ENCODE measurements at places on chromosomes 3 and 15.

- no peak overlapping the region for H3K27ac ChIP-seq
- H3K36me3 ChIP-seq: no peaks in the 10 kb centered on the region
- H3K27me3 ChIP-seq: peaks cover 3% of the 10 kb centered on the region
- no peaks in the 10 kb centered on the region for H3K4me1 ChIP-seq
- H3K4me3 ChIP-seq: no peak overlapping the region
Observed at GRCh38 chr3:55307622-55308021, 179.5 kb downstream of the WNT5A start.

DNA sequence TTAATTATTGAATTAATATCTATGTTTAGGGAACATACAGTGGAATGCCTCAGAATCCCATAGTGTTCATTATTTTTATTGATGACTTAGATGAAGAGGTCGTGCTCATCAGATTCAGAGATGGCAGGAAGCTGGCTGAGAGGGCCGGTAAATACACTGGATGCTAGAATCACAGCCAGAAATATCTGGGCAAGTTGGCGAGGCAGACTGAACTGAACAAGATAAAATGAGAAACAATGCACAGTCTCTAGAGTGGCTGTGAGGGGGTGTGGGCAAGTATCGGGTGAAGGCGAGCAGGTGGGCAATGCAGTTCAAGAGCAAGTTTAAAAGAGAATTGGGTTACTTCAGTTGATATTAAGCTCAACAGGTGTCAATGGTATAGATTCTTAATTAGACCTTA lies 5.9 kb downstream of the DGKG start:
- no peak for DNase-seq
- peaks cover 42% of the 10 kb centered on the region for H3K4me1 ChIP-seq
- no peaks in the 10 kb centered on the region for H3K36me3 ChIP-seq
- H3K4me3 ChIP-seq: no peak overlapping the region

- DNase-seq: no peak
- peaks cover 14% of the 10 kb centered on the region for H3K27me3 ChIP-seq
- H3K4me3 ChIP-seq: no peak overlapping the region
- H3K27ac ChIP-seq: no peak overlapping the region
- H3K4me1 ChIP-seq: no peaks in the 10 kb centered on the region
Observed at GRCh38 chr15:53910236-53910849, 67.9 kb upstream of the UNC13C start.

GRCh38 chr3:12862387-12862786 lies 21.0 kb upstream of the RPL32 start:
- DNase-seq: no peak
- H3K4me3 ChIP-seq: no peak overlapping the region
- no peaks in the 10 kb centered on the region for H3K27me3 ChIP-seq
- H3K27ac ChIP-seq: no peak overlapping the region

DNA sequence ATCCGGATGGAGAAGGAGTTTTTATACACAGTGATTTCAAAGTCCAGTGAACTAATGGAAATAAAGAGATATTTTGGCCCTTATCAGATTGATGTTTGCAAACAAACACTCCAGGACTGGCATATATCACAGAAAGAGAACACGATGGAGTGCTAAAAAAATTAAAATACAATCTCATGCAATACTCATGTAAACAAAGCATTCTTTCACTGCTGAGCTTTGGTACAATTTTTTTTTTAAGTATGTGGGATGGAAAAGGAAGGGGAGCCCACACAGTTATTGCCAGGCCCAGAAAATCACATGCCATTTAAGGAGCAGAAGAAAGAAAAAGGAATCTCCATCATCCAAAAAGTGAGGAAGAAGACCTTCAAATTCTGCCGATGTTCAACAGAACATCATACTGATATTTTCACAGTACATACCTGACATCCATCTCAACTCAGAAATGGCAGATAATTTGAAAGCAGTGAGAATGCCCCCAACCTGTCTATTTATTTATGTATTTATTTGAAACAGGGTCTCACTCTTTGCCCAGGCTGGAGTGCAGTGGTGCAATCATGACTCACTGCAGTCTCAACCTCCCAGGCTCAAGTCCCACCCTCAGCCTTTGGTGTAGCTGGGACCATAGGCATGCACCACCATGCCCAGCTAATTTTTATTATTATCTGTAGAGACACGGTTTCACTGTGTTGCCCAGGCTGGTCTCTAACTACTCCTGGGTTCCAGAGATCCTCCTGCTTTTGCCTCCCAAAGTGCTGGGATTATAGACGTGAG lies 107.5 kb upstream of the SLC2A2 start:
- no peak overlapping the region for H3K4me3 ChIP-seq
- no peak overlapping the region for H3K27ac ChIP-seq
- no peaks in the 10 kb centered on the region for H3K27me3 ChIP-seq
- peaks cover 16% of the 10 kb centered on the region for H3K36me3 ChIP-seq
- no peaks in the 10 kb centered on the region for H3K4me1 ChIP-seq
